Islet precursor cell (in vitro differentiated cells): ENCODE measurements at places on chromosomes 12 and 14.

GRCh38 chr12:18631339-18631738, 106.5 kb downstream of the PLCZ1 start:
- DNase-seq = no peak

DNA sequence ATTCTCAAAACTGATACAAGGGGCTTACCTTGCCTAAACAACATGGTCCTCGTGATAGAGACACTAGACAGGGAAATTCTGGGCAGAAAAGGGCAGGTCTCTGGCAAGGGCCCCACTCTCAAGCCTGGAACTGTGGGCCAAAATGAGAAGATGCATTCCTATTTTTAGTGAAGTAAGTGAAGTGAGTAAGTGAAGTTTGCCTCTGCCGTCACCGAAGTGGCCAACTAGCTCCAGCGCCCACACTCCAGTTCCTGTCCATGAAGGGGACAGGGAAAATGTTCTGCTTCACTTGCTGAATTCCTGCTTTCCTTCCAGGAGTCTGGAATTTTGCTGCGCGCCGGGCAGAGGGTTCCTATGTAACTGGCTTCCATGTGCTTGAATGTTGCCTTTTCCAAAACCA, 1035.6 kb upstream of the TMEM132C start:
- no peak for DNase-seq

- DNase-seq = no peak
Observed at GRCh38 chr12:121048442-121048841, 9.4 kb upstream of the OASL start.

- DNase-seq = no peak
Observed at GRCh38 chr12:76426160-76426559, 77.9 kb upstream of the BBS10 start.

DNA sequence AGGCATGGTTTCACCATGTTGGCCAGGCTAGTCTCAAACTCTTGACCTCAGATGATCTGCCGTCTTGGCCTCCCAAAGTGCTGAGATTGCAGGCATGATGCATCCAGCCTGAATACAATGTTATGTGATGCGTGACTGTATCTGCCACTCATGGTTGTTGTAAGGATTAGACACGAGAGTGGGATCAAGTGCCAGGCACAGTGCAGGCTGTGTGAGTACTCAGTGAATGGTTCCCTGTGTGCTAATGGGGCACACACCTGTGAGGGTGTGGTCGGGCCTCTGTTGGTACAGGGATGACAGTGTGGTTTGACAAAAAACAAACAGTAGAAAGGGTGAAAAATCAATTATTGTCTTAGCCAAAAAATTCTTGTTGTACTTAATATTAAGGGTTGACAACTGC, 61.8 kb downstream of the TECPR2 start:
- no peak for DNase-seq

DNA sequence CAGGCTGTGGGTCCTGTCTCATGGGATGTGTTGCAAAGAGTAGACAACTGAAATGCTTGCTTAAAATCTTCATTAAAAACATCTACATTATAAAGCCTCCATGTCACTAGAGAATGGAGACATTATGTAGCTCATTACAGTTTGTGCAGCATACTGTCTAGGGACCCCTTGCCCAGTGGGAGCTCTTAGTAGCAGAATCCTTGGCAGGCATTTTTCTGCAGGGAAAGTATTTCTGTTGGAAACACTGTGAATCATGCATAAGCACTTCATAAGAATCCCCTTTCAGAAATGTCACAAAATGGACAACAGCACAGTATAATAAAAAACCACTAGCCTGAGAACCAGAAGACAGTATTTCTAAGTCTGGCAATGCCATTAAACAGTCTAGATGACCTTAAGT, 174.3 kb downstream of the MGAT4C start:
- no peak for DNase-seq

- peak; percentile 62 for DNase-seq
Observed at GRCh38 chr12:47885012-47885501, 19.7 kb downstream of the VDR start.

DNA sequence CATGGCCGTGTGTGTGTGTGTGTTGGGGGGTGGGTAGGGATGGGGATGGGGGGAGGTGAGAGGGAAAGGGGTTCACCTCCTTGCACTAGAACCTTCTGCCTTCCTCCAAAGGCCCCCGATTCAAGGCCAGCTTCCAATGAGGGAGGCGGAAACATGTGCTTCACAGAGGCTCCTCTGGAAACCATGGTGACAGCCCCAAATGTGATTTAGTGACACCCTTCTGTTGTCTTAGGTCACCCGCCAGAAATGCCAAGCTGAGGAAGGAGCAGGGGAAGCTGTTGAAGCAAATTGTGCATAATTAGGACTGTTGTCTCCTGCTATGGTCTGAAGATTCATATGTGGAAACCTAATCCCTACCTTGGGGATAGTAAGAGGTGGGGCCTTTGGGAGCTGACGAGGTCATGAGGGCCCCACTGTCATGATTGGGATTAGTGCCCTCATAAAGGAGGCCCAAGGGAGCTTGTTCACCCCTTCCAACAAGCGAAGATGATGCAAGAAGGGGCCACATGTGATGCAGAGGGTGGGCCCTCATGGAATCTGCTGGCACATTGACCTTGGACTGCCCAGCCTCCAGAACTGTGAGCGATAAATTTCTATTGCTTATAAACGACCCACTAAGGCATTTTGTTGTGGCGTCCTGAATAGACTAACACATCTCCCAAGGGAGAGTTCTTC, 95.2 kb downstream of the AACS start:
- DNase-seq = no peak

GRCh38 chr12:132486168-132486567, 3.8 kb upstream of the FBRSL1 start:
- DNase-seq = no peak

GRCh38 chr14:38290601-38291188, 34.8 kb upstream of the CLEC14A start:
- no peak for DNase-seq

DNA sequence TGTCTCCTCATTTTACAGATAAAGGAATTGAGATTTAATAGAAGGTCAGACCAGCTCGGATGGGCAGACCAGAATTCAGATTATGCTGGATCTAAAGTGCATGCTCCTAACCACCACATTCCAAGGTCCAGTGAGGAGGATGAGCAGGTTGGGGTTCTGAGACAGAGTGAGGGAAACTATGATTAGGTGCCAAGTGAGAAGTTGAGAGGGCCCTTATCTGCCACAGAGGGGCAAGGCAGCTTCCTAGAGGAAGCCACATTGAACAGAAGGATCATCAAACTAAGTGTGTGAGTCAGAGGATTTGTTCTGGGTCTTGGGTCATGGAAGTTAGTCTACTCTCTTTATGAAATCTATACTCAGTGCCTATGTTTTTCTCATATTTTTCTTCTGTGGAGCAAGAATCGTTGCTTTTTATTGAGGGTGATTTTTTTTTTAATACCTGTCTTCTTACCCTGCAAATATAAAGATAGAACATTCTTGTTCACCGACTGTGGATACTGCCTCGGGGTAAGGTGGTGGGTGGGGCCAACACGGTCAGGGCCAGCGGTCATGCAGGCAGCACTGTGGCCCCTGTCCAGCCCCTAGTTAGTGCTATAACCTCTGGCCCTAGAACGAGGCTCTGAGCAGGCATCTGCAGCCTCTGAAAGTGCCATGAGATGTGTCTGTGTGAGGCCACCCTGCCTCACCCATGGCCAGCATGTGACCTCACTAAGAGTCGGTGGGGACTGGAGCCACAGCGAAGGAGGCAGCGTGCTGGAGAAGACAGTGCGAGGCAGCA, 55.6 kb upstream of the PTHLH start:
- DNase-seq = no peak

DNA sequence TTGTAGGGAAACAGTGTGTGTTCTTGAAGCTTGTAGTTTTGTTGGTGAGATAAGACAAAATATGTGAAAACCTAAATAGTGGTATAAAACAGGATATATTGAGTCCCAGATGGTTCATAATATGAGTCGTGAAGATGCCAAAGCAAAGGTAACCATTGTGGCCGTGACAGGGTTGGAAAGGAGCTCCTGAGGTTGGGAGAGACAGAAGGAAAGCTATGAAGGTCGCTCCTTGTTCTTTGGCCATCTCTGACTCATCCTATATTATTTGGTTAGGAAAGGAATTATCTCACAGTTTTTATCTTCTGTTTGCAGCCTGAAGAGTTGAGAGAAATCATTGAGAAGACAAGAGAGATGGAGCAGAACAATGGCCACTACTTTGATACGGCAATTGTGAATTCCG, 27.1 kb downstream of the ATP6V1D start:
- no peak for DNase-seq

DNA sequence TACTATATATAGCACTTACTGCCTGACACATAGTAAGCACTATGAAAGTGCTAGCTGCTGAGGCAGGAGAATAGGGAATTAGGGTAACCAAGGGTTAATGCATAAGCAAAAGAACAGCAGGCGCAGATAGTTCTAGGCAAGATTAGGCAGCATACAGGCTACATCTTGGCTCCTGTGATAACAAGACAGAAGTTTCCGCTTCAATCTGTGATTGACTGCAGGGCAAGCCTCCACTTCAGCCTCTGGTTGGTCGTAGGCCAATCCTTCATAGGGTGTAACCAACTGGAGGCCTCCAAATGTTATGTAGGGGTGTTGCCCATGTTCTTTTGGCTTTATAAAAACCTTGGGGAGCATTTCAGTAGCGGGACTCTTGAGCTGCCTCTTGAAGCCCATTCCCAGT, 46.9 kb downstream of the KLHL28 start:
- DNase-seq = no peak

DNA sequence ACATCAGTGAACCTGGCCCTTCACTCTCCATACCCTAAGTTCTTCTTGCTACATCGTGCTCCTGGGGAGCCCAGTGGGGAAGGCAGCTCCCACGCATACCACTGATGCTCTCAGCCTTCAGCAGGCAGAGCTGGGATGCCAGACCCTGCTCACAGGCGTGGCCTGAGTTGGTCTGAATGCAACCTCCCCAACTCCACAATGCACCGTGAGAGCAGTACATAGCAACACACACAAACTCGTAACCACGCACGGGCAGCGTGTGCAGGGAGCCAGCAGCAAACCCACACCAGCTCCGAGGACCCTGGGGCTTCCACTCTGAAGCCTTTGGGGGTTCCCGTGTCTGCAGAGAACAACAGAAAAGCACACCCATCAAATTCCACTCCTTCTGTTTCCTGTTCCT, 37.3 kb downstream of the ANO2 start:
- DNase-seq = peak; percentile 49

DNA sequence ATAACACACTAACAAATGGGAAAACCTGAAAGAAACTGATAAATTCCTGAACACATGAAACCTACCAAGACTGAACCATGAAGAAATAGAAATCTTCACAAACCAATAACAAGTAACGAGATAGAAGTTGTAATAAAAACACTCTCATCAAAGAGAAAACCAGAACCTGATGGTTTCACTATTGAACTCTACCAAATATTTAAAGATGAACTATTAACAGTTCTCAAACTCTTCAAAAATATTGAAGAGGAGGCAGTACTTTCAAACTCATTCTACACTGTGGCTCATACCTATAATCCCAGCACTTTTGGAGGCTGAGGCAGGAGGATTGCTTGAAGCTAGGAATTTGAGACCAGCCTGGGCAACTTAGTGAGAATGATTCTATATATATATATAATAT, 48.4 kb upstream of the TMTC2 start:
- no peak for DNase-seq

GRCh38 chr12:75260316-75260715, 50.7 kb upstream of the KCNC2 start:
- no peak for DNase-seq

GRCh38 chr14:74324931-74325361, 22.2 kb upstream of the ABCD4 start:
- no peak for DNase-seq

GRCh38 chr14:82047777-82048470, 514.3 kb upstream of the SEL1L start:
- DNase-seq = no peak

- no peak for DNase-seq
Observed at GRCh38 chr14:34035177-34035933, 84.5 kb upstream of the EGLN3 start.

DNA sequence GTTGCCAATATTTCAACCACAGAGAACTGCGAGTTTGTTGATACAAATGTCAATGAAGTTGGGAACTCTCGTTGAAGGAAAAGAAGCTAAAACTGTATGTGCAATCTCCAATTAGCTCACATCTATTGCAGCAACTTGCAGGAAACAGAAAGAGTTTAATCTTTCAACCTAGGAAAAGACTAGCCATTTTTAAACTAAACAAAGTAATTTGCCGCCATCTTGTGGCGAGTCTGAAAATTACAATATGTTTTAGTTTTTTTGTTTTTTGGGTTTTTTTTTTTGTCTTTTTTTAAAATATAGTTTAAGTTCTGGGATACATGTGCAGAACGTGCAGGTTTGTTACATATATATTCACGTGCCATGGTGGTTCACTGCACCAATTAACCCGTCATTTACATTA, 131.2 kb upstream of the FOXG1 start:
- DNase-seq = no peak

GRCh38 chr12:69508621-69509020, 38.4 kb downstream of the FRS2 start:
- no peak for DNase-seq

DNA sequence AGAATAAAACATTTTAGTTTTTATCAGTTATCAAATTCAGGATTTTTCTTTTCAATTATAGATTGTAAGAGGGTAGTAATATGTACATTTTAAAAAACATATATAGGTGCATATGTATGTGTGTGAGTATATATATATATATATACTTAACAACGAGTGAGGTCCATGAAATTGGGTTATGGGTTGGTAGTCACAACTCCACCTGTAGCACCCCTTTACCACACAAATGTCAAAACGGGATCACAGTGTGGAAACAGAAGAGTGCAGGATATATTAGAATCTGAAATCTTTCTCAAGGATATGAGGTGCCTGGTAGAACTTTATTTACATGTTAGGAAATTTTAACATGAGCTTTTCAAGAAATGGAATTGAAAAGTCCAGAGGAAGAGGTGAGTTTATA, 31.3 kb downstream of the MIA2 start:
- DNase-seq = no peak

DNA sequence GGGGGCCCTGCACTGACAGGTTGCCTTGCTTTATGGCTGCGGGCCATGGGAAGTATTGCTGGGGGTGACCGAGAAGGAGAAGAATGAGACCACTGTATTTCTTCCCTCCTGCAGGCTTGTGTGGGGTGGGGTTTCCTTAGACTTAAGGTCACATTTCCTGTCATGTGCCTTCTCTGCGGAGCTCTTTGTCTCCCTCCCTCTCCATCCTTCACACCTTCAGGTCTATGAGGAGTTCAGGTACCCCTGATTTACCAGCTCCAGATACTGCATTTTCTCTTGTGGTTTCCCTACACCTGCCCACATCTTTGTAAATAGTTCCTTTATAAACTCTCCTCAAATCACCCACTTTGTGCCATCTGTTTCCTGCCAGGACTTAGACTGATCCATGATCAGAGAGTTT, 3.6 kb downstream of the FNTB start:
- DNase-seq = no peak

DNA sequence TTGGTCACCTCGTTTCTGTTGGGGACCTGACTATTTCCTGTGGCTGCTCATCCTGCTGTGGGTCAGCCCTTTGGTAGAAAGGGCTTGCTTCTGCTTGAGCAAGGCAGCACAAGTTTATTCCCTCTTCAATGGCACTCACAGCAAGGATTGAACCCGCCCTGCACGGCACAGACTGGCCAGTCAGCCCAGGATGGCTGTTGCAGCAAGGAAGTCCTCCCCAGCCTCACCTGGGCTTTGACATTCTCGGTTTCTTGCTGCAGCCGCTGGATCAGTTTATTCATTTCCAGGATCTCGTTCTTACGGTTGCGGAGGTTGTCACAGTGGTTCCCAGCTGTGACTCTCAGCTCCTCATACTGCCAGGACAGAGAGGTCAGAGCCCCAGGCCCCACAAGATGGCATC, 9.5 kb downstream of the KRT82 start:
- DNase-seq = no peak
